Activated CD4-positive, alpha-beta memory T cell treated with anti-CD3 and anti-CD28 coated beads, Interleukin-2, amount 10 ng/mL, durations not matched to agents 7 days and 5 days (primary cell): ENCODE measurements at places on chromosomes 5 and 9. TPM values are rescaled to one million over a fixed set of nuclear protein-coding genes. Genes with fewer than 3 reads are reported as not detected.

The ARL14EPL gene
- total RNA-seq: not detected

The PRLR gene
- not detected for total RNA-seq

The TLX3 gene
- total RNA-seq: not detected

The IFNA21 gene
- total RNA-seq: not detected

The SLC25A46 gene
- 43.2 TPM for total RNA-seq

The DRD1 gene
- total RNA-seq: not detected

The GMCL2 gene
- total RNA-seq: not detected

The CDHR2 gene
- 2.3 TPM for total RNA-seq

The LCN2 gene
- total RNA-seq: not detected

The MEGF10 gene
- total RNA-seq: not detected

The INVS gene
- 13.2 TPM for total RNA-seq

The RAB3C gene
- not detected for total RNA-seq

The DCP2 gene
- total RNA-seq: 138 TPM

The CCIN gene
- total RNA-seq: not detected

The NSG2 gene
- total RNA-seq: not detected

The FAM81B gene
- not detected for total RNA-seq

The DOCK8 gene
- total RNA-seq: 370 TPM

The SLC25A2 gene
- 0.38 TPM for total RNA-seq

The ACSL6 gene
- 10.6 TPM for total RNA-seq

The CCL27 gene
- not detected for total RNA-seq

The PDZD2 gene
- not detected for total RNA-seq

The OXCT1 gene
- total RNA-seq: 63.8 TPM

The ENTPD2 gene
- total RNA-seq: 0.40 TPM

The KIF20A gene
- 50.7 TPM for total RNA-seq

The PDCD1LG2 gene
- total RNA-seq: 4.8 TPM

The MSH3 gene
- 20.1 TPM for total RNA-seq

The ADAMTS6 gene
- 1.6 TPM for total RNA-seq

The SNX18 gene
- 39.6 TPM for total RNA-seq

The OCLN gene
- 1.4 TPM for total RNA-seq

The TMCO6 gene
- total RNA-seq: 29.0 TPM

The EFCAB9 gene
- total RNA-seq: not detected

The PCDHA7 gene
- not detected for total RNA-seq

The TRIP13 gene
- 28.8 TPM for total RNA-seq

The SMARCA2 gene
- 224 TPM for total RNA-seq

The SPINK4 gene
- not detected for total RNA-seq

The PRRX2 gene
- not detected for total RNA-seq

The CDX1 gene
- not detected for total RNA-seq

The MROH2B gene
- not detected for total RNA-seq

The PCDHGB2 gene
- total RNA-seq: 0.23 TPM

The ISOC1 gene
- 14.4 TPM for total RNA-seq

The TNFSF15 gene
- total RNA-seq: 0.03 TPM

The PIK3R1 gene
- total RNA-seq: 83.1 TPM

The PRDM9 gene
- not detected for total RNA-seq

The SLC34A3 gene
- total RNA-seq: not detected

The RBM18 gene
- 25.6 TPM for total RNA-seq

The SLC6A3 gene
- total RNA-seq: not detected

The RNF183 gene
- total RNA-seq: 0.40 TPM

The FAM151B gene
- not detected for total RNA-seq

The C5orf52 gene
- not detected for total RNA-seq

The TCF7 gene
- 21.9 TPM for total RNA-seq

The RANBP17 gene
- not detected for total RNA-seq

The ATG10 gene
- total RNA-seq: 10.5 TPM

The OLFM1 gene
- total RNA-seq: not detected

The HINT1 gene
- 329 TPM for total RNA-seq

The NDOR1 gene
- total RNA-seq: 30.0 TPM
